ENCODE measurements at places on chromosomes 7 and 10.

DNA sequence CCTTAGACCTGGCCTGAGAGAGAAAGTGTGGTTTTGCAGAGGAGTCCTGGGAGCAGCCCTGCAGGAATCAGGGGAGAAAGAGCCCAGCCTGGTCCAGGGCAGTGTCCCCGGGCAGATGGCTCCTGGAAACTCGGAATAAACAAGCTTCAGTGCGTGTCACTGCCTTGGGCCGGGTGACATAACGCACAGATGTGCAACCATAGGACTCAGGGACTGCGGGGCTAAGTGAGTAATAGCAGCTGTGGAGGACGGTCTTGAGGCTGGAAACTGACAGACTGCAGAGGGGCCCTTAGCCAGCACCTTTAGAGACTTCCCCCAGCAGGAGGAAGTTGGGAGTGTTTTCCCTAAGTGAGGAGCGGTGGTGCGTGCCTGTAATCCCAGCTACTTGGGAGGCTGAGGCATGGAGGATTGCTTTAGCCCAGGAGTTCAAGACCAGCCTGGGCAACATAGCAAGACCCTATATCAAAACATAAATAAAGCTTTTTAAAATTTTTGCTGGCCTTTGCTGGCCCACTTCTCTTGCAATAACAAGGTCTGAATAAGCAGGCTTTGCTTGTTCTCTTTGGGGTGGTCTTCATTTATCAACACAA, 5.3 kb upstream of the CLIP2 start:
- DNase-seq, result peak; percentile 25

GRCh38 chr7:69896121-69896520, 297.8 kb downstream of the AUTS2 start:
- DNase-seq, result no peak

GRCh38 chr7:22182149-22182548, 174.8 kb downstream of the RAPGEF5 start:
- no peak for DNase-seq

DNA sequence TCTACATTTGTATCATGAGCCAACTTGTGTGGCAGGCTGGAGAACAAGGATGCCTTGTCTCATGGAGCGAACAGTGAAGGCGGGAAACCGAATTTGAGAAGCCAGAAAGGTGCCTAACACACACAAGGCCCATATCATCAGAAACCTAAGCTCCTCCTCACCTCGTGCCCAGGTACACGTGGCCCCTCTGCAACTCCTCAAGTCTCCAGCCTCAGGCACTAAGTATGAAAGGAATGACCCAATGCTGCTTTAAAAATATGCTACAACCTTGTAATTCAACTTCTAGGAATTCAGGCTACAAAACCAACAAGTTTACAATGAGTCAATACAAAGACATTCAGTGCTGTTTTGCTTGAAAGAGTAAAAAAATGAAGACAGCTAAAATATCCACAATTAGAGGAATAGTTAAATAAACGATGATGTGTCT, 95.7 kb downstream of the CDK6 start:
- no peak for DNase-seq

- no peak for DNase-seq
Measured at GRCh38 chr10:4101918-4102654, 317.1 kb upstream of the KLF6 start.

DNA sequence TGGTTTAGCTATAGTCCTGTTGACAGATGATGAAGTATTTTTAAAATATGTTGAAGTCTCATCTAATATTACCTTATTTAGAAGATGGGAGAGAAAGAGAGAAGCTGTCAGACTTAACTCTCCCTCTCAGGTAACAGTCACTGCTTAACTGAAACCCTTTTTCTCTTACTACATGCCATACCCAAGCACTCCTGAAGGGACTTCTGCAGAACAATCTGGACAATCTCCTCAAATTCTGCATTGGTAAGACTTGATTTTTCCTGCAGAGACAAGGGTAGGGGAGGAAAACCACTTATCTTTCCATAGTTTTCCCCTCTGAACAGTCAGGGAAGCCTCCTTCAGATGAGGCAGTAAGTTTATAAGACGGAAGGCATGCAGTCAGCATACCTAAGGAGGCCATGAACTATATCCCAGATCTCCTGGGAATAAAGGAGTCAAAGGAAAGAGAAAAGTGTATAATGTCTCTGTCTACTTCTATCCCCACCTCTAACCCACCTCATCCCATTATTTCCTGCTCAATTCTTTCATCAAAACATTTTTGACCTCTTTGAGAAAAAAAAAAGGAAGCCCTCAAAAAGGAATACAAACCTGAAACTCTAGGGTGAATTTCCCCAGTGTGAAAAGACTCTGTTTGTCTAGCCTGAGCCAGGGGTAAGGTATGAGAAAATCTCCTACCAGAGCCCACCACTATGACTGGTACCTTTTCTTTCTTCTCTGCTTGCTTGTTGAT, 9.4 kb downstream of the ZCWPW1 start:
- DNase-seq, result no peak

- no peak for DNase-seq
Measured at GRCh38 chr7:43138710-43139109, 26.3 kb downstream of the HECW1 start.

DNA sequence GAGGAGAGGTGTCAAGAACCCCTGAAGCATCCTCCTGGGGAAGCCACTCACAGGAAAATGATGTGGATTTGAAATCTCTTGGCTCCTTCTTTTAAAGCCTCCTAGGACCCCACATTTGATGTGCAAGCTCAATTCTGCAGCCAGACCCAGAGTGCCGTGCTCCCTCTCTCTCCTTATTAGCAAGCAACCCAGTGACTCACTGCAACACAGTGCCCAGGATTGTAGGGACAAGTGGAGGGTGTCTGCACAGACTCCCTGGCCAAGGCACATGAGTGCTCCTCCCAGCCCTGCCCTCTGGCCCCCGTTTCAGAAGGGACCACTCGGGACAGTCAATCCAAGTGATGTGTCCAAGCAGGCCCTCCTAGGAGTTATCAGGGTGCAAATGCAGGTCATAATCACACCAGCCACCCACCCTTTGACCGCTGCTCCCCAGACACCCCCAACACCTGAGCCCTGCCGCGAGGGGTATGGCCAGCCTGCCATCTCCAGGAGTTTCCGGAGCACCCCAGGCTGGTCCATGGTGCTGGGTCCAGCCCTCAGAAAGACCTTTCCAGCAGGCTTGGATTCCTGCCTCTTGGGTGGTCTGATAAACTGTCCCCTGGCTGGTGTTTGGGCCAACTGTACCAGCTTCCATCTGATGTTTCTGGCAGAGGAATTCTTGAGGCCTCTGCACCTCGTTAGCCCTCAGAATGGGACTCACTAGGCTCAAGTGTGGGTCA, 54.5 kb upstream of the CXCL12 start:
- DNase-seq, result no peak

DNA sequence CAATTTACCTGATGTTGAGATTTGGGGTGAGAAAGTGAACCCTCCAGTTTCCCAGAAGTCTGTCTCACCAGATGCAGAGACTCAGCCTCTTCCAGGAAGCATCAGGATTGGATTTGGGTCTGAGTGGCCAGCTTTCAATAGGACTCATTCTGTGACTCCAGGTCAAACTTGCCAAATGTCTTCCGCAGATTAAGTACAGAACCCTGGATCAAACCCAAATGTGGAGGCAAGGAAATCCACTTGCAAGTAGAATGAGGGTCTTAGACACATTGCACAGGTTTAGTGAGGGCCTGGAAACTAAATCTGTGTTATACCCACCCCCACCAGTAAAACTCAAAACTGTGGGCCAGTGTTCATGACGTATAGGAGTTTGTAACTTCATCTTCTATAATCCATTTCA, 372.2 kb upstream of the MGMT start:
- no peak for DNase-seq

- DNase-seq, result no peak
Measured at GRCh38 chr7:106381252-106381651, 96.5 kb upstream of the NAMPT start.
